ENCODE measurements at places on chromosomes 7 and 10. TPM values are rescaled to one million over a fixed set of nuclear protein-coding genes. Genes with fewer than 3 reads are reported as not detected.

ITPRID1 gene
- not detected for total RNA-seq

TRDMT1 gene
- total RNA-seq = 12.9 TPM

UCN3 gene
- total RNA-seq = not detected

MUC12 gene
- total RNA-seq = not detected

RAB19 gene
- 4.7 TPM for total RNA-seq

MCM10 gene
- total RNA-seq = 4.8 TPM

EN2 gene
- not detected for total RNA-seq

PILRA gene
- total RNA-seq = 6.1 TPM

CALCR gene
- total RNA-seq = 1.8 TPM

C10orf105 gene
- total RNA-seq = 0.06 TPM

TECTB gene
- not detected for total RNA-seq

CRHR2 gene
- total RNA-seq = 0.64 TPM

ADGRA1 gene
- 1.2 TPM for total RNA-seq

TMEM176B gene
- 69.6 TPM for total RNA-seq

ELOVL3 gene
- 1.3 TPM for total RNA-seq

HOXA1 gene
- total RNA-seq = 1.7 TPM

SFTPA1 gene
- total RNA-seq = 0.88 TPM

RTKN2 gene
- total RNA-seq = 5.7 TPM

FAM131B gene
- total RNA-seq = 1.9 TPM

ELAPOR2 gene
- 8.0 TPM for total RNA-seq

AGAP5 gene
- total RNA-seq = 9.9 TPM

RAMP3 gene
- 25.7 TPM for total RNA-seq

TMEM196 gene
- total RNA-seq = not detected

UFSP1 gene
- 4.5 TPM for total RNA-seq

LRRC18 gene
- 0.23 TPM for total RNA-seq

PNLIPRP1 gene
- total RNA-seq = not detected

PLPP4 gene
- 5.2 TPM for total RNA-seq

SRRM3 gene
- total RNA-seq = 1.5 TPM

ADIRF gene
- 46.2 TPM for total RNA-seq

TAS2R41 gene
- total RNA-seq = not detected

NCOA4 gene
- total RNA-seq = 244 TPM

AGBL3 gene
- 2.9 TPM for total RNA-seq

ANXA8 gene
- total RNA-seq = 0.18 TPM
